ENCODE measurements at places on chromosomes 2 and 18. TPM values are rescaled to one million over a fixed set of nuclear protein-coding genes. Genes with fewer than 3 reads are reported as not detected.

The CTNNA2 gene
- total RNA-seq = not detected

The LINC00305 gene
- total RNA-seq = not detected

DNA sequence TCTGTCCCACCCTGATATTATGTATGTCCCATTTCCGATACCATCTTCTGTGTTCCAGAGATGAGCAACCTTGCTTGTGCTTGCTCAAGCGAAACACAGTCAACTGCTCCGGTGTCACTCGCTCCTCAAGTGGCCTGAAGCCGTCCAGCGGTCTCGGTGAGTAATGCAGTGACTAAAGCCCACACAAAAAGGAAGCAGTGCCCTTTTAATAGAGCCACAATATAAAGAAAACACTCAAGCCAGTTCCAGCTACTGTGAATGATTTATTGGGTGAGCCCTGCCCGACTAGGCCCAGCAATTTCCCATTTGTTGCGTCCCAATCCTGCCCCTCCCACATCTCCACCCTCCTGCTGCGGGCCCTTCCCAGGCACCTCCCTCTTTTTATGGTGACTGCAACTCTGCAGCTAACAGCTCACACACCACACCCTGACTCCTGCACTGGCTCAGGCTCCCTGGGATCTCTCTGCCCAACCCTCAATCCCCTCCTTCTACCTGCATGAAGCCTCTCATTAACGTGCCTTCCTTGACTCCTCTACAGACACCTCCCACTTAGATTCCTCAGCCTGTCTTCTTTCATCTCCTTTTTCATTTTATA is 44.2 kb upstream of the DSC1 start:
- peak; percentile 80 for DNase-seq

- DNase-seq = no peak
These were observed 42.0 kb downstream of the TTR start for GRCh38 chr18:31633392-31634330.

Data from posterior vena cava (tissue), 2 donors.